SK-N-SH (cell line): ENCODE measurements at places on chromosomes 5 and 9.
A peak's percentile ranks its signal among the peaks of the same experiment; 100 is the strongest.

GRCh38 chr5:172373680-172374079 lies 80.6 kb downstream of the SH3PXD2B start:
- DNase-seq: no peak

- no peak for DNase-seq
Observed at GRCh38 chr5:139402561-139403158, 1.2 kb downstream of the SPATA24 start.

- DNase-seq: no peak
Observed at GRCh38 chr5:135236228-135236907, 162.7 kb downstream of the MACROH2A1 start.

GRCh38 chr9:75545287-75545686 lies 345.2 kb upstream of the PCSK5 start:
- no peak for DNase-seq

DNA sequence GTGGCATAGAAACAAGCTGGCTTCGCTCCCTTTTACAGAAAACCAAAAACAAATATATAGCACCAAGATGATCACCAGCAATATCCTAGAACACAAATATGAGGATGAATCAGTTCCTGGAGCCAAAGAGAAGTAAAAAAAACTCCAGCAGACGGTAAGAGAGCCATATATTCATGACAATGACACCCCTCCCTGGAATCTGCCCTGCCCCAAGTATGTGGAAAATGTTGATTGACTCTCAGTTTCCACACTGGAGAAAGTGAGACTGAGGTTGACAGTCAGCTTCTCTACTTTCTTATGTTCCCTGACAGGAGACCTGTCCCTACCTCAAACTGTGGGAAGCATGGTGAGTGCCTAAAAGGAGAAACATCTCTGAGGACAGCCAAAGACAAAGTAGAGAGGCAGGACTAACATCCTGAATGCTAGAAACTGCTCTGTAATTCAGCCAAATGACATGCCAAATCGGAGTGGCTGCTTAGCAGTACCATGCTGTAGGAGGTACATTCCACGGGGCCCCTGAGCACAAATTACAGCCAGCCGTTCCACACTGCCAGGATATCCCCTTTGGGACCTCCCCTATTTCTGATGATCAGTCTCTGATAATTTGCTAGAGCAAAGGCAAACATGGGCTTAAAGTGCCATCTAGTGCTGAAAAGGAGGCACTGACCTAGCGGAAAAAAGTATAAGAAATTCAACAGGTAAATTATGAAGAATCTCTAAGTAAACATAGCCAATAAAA lies 424.0 kb upstream of the RGMB start:
- DNase-seq: no peak

- peak; percentile 21 for DNase-seq
Observed at GRCh38 chr5:138870611-138871010, 4.5 kb downstream of the LRRTM2 start.

- DNase-seq: peak; percentile 95
Observed at GRCh38 chr9:92115071-92115858, at the start of gene SPTLC1. TSS of gene SPTLC1 (minus strand) at chr9:92115413. CDS start at chr9:92115370, 43 bp downstream.

DNA sequence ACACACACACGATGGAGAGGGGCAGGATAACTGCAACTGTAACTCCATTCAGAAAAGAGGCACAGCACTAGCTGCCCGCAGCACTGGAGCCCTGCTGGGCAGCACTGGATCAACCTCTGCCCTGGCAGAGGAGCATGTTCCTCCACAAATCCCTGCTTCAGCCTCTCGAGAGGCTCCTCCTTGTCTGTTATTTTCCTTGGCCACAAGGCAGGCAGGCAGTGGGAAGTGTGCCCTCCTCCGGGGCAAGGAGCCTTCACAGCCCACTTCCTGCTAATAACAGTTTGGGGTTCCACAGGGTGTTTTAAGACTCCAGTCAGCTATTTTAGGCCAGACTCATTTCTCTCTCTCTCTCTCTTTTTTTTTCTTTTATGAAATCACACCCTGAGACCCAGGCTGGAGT lies 11.8 kb downstream of the FXN start:
- DNase-seq: no peak

GRCh38 chr9:131441441-131441840 lies 47.6 kb downstream of the PRRC2B start:
- DNase-seq: no peak

- DNase-seq: no peak
Observed at GRCh38 chr9:84300271-84300670, 40.3 kb downstream of the SLC28A3 start.

DNA sequence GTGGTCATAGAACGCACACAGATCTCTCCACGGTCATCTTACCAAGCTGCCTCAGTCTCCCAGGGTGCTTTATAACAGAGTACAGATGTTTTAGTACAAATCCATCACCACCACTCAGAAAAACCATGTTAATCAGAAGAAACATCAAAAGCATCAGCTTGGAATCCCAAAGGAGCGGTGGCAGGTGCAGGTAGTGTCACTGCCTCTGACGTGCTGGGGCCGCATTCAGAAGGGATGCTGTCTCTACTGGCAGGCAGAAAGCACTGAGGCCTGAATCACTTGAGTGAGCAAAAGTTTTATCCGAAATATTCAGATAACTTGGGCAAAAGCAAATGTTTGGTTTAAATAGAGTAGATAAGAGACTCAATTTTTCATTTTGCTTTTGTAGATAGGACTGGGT lies 448.4 kb upstream of the ZNF608 start:
- DNase-seq: no peak

DNA sequence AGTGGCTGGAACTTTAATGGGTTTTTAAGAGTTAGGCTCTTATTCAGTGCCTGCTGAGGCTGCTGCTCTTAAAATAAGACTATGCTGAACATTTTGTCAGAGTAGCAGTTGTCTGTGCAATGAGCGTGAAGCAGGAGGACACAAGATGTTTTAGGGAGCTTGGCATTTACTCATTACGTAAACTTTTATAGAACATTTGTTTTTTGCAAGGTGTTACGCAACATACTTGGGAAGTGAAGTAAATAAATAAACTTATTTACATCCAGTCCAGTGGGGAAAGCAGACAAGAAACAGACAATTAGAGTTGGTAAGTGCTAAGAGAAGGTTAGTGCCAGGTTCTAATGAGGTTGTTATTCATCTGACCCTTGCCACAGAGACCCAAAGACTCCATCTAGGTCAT lies 226.0 kb downstream of the HINT1 start:
- DNase-seq: no peak
